Right lung (tissue), 10 donors: ENCODE measurements at places on chromosomes 5 and 9.
A peak's percentile ranks its signal among the peaks of the same experiment; 100 is the strongest.

DNA sequence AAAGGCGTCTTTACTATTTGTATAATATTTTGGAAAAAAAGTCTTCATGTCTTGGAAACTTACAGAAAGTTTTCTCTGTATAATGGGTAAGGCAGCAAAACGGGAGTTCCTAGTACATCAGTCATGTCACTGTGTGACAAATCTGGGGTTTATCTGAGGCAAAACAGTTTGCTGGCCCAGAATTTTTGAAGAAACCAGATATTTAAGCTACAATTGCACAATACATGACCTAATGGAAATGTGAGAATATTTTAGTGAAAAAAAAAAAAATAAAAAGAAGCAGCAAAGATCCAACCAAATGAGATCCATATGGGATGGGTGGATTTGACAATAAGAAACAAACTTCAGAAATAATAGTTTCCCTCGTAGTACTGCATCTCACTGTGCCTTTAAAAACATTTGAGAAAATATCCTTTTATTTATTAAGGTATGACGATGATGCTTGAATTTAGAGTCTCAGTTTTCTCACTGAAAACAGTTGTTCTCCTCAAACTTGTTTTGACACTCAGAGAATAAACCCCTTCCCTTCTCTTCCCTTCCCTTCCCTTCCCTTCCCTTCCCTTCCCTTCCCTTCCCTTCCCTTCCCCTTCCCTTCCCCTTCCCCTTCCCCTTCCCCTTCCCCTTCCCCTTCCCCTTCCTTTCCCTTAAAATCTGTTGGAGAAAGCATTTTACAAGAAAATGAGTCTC is 180.5 kb upstream of the TUT7 start:
- DNase-seq: peak; percentile 54

GRCh38 chr5:25190521-25191000 is 545.8 kb upstream of the CDH10 start:
- no peak for DNase-seq

- no peak for DNase-seq
Observed at GRCh38 chr9:127179633-127180441, 57.4 kb upstream of the ANGPTL2 start.

DNA sequence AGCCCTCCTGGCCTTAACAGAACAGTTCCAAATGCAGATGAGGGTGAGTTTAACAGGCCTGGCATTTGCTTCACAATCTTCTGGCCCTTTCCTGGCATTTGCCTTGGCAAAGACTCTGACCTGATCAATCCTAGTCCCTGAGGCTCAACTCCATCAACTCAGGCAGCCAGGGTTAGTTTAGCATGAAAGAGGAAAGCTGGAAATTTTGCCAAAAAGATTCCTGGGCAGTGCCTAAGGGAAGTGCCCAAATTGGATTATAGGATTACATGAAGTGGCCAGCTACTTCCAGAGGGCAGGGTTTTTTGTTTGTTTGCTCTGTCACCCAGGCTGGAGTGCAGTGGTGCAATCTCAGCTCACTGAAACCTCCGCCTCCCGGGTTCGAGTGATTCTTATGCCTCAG is 36.8 kb downstream of the PCDHAC2 start:
- DNase-seq: no peak

DNA sequence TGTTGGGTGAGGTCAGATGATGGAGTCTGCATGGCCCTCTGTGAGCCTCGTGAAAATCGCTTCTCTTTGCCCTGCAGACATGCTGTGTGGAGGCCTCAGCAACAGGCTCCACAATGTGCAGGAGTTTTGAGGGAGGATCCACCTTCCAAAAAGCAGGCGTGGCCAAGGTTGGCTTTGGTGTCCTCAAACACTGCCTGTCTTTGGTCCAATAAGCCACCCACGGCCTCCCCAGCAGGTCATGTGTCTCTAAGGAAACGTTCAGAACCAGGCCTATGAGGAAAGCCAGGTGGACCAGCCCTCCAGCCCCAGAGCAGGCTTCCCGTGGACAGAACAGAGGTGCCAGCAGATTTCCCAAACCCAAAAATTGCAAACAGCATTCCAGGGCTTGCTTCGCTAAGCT is 340.7 kb upstream of the IRX2 start:
- no peak for DNase-seq
